Glomerular endothelial cell (primary cell): ENCODE measurements at places on chromosomes 7 and 10.

GRCh38 chr10:7107285-7107684 lies 303.5 kb downstream of the SFMBT2 start:
- no peak for DNase-seq

- no peak for DNase-seq
These were observed 28.0 kb downstream of the PIP4K2A start for GRCh38 chr10:22686347-22686746.

GRCh38 chr7:7795203-7795602 lies 76.8 kb upstream of the RPA3 start:
- no peak for DNase-seq

- no peak for DNase-seq
These were observed 276.9 kb downstream of the GATA3 start for GRCh38 chr10:8331387-8331786.

DNA sequence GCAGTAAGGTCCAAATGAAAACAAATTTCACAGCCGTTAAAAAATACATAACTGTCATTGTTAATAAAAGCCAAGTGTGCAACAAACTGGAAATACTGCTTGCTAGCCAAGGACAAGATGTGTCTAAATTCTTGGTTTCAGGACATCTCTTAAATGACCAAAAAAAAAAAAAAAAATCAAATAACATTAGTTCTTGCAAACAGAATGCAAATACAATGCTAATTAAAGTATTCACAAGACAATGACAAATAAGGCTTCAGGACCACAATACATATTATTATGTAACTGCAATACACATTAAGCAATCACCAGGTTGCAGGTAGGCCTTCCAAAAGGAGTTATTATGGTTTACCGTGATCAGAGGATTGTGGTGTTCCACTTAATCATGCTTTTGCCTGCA lies 3.6 kb downstream of the ARHGAP21 start:
- DNase-seq: no peak

DNA sequence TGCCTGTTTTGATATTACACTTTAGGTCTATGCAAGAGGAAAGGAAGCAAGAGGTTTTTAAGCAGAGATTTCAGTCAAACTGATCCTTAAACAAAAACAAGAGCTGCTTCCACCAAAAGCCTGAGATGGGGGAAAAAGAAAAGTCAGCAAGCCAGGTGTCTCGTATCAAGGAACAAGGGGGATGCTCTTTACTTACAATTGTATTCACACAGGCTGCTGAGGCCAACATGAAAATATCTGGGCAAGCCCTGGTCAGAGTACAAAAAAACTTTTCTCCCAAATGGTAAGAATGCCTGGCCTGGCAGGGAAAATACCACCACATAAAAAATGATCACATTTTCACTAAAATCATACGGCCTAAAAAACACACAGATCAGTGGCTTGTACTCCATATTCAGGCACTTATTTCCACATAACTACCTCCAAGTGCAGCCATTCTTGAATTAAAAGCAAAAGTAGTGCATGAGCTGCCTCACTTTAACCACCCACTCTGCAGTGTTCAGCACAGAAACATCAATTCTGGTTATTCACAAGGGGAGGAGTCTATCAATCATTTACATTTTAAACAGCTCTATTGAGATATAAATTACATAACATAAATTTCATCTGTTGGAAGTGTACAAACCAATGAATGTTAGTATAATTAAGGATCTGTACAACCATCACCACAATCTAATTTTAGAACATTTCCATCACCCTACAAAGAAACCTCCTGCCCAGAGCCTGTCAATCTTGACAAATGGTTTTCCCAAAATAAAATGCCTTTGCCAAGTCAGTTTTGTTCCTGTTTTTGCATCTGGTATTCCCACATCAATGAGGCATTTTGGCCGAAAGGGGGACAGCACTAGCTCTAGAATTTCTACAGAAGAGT lies 70.2 kb downstream of the GRB10 start:
- DNase-seq: no peak

GRCh38 chr10:45199205-45199740 lies 116.1 kb downstream of the OR13A1 start:
- DNase-seq: no peak

DNA sequence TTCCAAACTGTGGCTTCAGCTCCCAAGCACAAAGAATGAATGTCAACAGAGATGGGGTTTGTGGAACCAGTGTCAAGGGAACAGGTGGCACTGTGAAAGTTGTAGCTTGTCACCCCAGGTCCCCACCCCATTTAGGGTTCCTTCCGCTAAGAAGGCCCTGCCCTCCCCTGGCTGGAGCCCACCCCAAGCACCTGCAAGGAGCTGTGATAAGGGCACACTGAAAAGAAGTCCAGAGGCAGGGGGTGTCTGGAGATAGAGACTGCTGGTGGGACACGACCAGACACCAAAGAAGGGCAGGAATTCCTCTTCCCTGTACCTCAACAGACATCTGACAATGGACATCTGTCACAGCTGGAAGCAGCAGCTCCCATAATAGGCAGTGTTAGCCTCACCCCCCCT lies 4.5 kb downstream of the GRID1 start:
- DNase-seq: no peak

DNA sequence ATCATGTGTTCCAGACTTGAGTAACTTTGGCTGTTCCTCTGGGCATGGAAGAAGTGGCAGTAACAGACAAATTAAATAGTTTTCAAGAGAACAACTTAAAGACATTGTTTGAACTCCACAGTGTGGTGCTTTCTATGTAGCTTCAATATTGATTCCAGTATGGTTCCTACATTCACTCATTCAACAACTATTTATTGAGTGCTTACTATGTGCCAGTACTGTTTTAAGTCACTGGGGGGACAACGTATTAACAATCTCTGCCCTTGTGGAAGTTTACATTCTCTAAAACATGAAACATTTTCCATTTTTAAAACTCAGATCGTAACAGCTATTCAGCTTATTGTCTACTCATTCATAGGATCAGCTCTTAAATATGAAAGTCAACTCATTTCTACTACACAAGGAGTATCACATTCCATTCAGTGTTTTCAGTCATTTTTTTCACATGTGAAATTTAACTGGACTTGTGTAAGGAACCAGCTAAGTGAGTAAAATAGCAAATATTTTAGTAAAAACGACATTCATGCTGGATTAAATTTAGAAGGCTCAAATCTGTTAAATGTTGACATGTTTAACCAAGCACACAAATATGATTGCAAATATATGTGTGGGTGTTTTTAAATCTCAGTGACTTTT lies 13.6 kb upstream of the CUBN start:
- DNase-seq: no peak
